ENCODE measurements at places on chromosomes 7 and 10. TPM values are rescaled to one million over a fixed set of nuclear protein-coding genes. Genes with fewer than 3 reads are reported as not detected.

The NOLC1 gene
- total RNA-seq, result 198 TPM

The STEAP2 gene
- 3.8 TPM for total RNA-seq

The PGAM2 gene
- total RNA-seq, result not detected

The GPR146 gene
- 2.3 TPM for total RNA-seq

The PON3 gene
- total RNA-seq, result 28.2 TPM

The PLAU gene
- total RNA-seq, result 161 TPM

The FAM241B gene
- total RNA-seq, result 20.1 TPM

The TRPV5 gene
- total RNA-seq, result not detected

The GPR15LG gene
- total RNA-seq, result not detected

The STYXL1 gene
- 39.6 TPM for total RNA-seq

The ZNF212 gene
- 12.6 TPM for total RNA-seq

The RET gene
- total RNA-seq, result 0.40 TPM

The SPRN gene
- total RNA-seq, result 0.22 TPM

The AS3MT gene
- 3.3 TPM for total RNA-seq

The OR2A2 gene
- total RNA-seq, result not detected

The IKZF1 gene
- total RNA-seq, result not detected

The TET1 gene
- total RNA-seq, result 0.46 TPM

The FEZF1 gene
- total RNA-seq, result not detected

The ACHE gene
- 2.0 TPM for total RNA-seq

The HYAL4 gene
- 0.08 TPM for total RNA-seq

The GIMAP4 gene
- total RNA-seq, result not detected

The SSC4D gene
- total RNA-seq, result 1.3 TPM

The TFR2 gene
- total RNA-seq, result 2.9 TPM

The TFPI2 gene
- 255 TPM for total RNA-seq

The ZPBP gene
- not detected for total RNA-seq

The UPK3BL2 gene
- 2.4 TPM for total RNA-seq

The GRID2IP gene
- 0.01 TPM for total RNA-seq

The CACNB2 gene
- total RNA-seq, result not detected

The MAGI2 gene
- 0.40 TPM for total RNA-seq

The INTS15 gene
- total RNA-seq, result 28.1 TPM

The TDRD1 gene
- not detected for total RNA-seq

The DPP6 gene
- total RNA-seq, result not detected

The COL26A1 gene
- 0.35 TPM for total RNA-seq

The MALRD1 gene
- total RNA-seq, result not detected

The HOXA6 gene
- 1.9 TPM for total RNA-seq

The DNAJC2 gene
- 50.1 TPM for total RNA-seq

The ZNF775 gene
- total RNA-seq, result 6.8 TPM

All from A549 treated with CpdA at 1 μM for 4 hours (cell line).